Activated CD4-positive, alpha-beta T cell treated with anti-CD3 and anti-CD28 coated beads for 36 hours (primary cell): ENCODE measurements at places on chromosomes 1 and 21.

DNA sequence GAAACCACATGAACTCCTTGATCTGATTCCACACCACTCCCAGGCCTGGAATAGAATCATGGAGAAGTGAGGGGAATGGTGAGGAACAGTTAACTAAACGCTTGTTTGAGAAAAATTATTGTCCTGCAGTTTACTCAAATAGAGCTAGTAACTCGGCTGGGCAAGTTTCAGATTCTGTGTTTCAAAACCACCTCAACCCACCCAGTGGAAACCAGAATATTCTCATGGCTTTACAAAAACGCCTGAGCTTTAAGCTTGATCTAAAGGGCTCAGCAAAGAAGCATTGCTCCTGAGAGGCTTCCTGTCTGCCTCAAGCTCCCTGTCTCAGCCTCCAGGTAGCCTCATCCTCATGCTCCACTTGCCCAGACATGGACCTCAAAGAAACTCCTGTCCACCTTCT is 16.6 kb downstream of the TCHHL1 start:
- no peak for DNase-seq

DNA sequence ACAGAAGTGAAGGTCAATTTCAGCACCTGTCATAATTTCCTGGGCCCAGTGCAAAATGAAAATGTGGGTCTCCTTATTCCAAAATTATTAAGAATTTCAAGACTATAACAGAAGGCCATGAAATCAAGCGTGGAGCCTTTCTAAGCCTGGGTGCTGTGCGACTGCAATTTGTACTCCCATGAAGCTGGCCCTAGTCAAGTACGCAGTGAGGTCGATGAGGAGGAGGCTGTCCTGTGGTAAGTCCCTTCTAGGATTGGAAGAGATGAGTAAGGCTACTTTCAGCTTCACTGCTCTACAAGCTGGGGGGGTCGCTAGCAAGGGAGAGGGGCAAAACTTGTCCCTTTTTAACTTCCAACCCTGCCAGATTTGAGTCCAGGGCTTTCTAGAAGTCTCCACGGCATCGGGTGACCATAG is 410 bp upstream of the NUDC start:
- DNase-seq = no peak

- DNase-seq = no peak
These were observed 6.0 kb upstream of the ARHGEF2 start for GRCh38 chr1:155984341-155984740.

- DNase-seq = peak; percentile 41
These were observed 372 bp downstream of the SLC25A44 start for GRCh38 chr1:156194300-156194652.

GRCh38 chr1:44576456-44577150 is 97.7 kb downstream of the TMEM53 start:
- DNase-seq = no peak

DNA sequence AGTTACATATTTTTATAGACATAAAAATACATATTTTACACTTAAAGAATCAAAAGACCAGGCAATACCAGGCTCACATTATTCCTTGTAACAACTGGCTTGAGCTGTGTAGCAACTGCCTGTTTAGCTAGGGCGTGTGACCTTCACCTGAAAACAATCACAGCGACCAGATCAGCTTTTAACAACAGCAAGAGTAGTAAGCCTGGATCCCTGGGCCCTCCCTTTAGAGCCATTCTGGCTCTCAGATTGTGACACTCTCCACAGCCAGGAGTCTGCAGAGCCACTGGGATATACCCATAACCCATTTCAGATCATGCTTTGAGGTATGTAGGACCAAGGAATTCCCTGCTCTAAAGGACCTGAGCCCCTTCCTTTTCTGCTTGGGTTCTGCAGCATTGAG is 29.4 kb upstream of the GNG4 start:
- DNase-seq = no peak

GRCh38 chr1:102172200-102172599 is 175.5 kb upstream of the OLFM3 start:
- no peak for DNase-seq
